ENCODE measurements at places on chromosomes 2 and 18.

DNA sequence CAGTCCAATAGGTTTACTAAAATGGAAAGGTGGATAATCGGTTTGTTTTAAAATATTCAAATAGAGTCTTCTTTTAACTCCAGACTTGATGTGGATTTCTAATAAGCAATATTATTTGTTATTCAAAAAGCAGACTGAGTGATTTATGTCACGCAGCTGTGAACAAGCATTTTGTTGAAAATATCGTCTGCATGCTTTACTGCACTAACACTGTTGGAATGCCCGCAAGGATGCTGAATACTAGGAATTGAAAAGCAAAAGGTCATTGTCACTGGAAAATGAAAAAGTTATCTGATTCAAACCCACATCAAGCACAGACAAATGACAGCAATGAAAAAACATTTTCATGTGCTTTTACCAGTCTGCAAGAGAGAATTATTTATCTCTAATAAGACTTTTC is 31.1 kb downstream of the CHN1 start:
- DNase-seq: no peak

GRCh38 chr2:213253162-213253561 is 31.1 kb upstream of the SPAG16 start:
- no peak for DNase-seq

- no peak for DNase-seq
Observed at GRCh38 chr2:196875414-196875813, 51.1 kb downstream of the PGAP1 start.

DNA sequence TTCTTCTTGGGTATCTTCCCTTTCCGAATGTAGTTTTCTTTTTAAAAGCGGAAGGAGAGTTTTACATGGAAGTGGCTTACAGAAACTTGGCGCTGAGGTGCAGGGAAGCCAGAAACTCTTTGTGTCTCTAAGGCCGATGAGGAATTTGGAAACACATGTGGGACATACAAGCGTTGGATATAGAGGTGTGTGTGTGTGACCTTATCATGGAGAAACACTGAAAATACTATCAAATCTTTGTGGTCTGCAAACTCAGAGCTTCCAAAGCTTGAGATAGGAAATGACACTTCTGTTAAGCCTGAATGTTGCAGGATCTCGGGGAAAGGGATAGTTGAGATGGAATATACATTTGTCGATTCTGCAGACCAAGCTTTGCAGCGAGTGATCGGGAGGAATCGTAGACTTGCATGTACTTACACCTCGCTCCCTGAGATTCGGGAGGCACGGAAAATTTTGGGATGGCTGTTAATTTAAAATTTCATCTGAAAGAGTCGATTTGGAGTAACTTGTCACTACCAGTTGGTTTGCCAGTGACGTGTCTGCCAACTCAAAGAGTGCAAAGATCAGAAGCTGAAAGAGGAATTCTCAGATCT is 1.0 kb downstream of the NAB1 start:
- peak; percentile 41 for DNase-seq

GRCh38 chr18:49052891-49053644 is 102.3 kb upstream of the SMAD7 start:
- DNase-seq: peak; percentile 99

GRCh38 chr2:23083966-23084365 is 301.0 kb upstream of the KLHL29 start:
- no peak for DNase-seq

- peak; percentile 5 for DNase-seq
Observed at GRCh38 chr18:62717925-62718800, 2.8 kb downstream of the PHLPP1 start.

DNA sequence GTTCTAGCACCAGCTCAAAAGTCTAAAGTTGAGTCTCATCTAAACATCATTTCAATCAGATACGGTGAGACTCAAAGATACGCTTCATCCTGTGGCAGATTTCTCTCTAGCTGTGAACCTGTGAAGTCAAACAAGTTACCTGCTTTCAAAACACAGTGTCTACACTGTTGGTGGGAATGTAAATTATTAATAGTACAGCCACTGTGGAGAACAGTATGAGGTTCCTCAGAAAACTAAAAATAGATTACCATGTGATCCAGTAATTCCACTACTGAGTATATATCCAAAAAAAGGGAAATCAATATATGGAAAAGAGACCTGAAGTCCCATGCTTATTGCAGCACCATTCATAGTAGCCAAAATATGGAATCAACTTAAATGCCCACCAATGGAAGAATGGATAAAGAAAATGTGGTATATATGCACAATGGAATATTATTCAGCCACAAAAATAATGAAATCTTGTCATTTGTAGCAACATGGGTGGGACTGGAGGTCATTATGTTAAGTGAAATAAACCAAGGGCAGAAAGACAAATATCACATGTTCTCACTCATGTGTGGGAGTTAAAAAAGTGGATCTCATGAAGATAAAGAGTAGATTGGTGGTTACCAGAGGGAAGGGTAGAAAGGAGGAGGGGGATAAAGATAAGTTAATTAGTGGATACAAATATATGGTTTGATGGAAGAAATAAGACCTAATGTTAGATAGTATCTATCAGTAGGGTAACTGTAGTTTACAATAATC is 11.7 kb downstream of the UBR3 start:
- DNase-seq: no peak

DNA sequence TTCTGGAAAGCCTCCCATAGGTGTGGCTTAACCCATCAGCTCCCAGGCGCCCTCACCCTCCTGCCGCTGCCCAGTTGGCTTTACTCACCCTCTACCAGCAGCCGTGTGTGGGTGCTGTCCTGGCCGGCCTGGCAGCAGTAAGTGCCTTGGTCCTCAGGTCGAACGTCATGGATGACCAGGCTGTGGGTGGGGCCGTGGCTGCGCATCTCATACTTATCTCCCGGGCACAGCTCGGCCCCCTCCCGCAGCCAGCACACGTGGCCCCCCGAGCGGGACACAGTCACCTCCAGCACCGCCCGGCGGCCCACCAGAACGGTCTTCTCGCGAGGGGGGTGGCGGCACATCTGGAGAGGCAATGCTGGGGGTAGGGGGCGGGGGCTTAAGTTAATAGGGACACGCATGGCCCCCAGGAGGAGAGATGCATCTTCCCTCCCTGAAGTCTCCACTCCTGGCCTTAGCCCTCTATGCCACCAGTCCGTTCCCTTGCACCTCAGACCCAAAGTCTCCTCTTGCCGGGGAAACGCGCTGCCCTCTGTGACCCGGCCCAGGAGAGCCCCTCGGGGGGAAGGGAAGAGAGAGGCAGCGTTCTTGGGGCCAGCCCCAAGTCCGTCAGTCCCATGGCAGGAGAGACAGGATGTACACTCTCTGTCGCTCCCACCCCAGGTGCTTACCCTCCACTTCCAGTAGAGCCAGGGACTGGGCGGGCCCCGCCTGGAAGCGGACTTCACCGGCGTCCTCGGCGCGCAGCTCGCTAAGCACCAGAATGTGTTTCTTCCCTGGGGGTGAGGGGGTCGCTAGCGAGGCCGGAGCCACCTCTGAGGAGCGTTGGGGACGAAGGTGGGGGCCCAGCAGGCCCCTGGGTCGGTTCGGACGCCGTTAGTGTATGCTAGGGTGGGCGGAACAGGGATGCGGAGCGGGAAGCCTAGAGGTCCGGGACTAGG is 7.9 kb downstream of the TMEM198 start:
- DNase-seq: peak; percentile 73

DNA sequence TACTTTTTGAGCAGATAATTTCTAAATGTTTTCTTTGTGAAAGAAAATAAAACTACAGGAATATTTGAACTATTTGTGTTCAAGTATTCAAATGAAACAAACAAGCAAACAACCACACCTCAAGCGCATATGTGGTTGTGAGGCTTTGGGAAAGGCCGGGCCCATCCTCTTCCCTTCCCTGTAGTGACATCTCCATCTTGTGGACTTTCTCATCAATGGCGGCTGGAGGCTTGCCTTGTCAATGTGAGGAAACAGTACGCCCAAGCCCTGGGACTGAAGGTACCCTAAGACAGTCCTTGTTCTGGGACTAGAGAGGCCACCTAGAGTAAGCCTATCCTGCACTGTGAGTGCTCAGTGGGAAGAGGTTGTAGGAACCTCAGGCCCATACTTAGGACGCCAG is 166.8 kb downstream of the TPGS2 start:
- peak; percentile 53 for DNase-seq

DNA sequence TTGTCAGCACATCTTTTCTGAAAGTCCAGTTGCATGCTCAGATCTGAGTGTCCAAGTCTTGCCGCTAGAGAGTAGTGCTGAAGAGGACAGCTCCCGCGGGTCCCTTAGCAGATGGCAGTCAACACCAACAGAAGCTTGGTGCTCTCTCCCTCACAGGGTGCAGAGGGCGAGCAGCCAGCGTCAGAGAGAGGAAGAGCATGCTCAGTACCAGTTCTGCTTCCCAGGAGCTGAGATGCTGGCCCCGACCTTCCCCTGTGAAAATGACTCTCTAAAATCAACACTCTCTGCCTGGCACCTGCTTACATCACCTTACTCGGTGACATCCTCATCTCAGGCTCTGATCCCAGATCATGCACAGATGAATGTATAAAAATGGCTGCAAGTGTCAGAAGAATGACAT is 86.0 kb upstream of the TWIST2 start:
- peak; percentile 62 for DNase-seq

DNA sequence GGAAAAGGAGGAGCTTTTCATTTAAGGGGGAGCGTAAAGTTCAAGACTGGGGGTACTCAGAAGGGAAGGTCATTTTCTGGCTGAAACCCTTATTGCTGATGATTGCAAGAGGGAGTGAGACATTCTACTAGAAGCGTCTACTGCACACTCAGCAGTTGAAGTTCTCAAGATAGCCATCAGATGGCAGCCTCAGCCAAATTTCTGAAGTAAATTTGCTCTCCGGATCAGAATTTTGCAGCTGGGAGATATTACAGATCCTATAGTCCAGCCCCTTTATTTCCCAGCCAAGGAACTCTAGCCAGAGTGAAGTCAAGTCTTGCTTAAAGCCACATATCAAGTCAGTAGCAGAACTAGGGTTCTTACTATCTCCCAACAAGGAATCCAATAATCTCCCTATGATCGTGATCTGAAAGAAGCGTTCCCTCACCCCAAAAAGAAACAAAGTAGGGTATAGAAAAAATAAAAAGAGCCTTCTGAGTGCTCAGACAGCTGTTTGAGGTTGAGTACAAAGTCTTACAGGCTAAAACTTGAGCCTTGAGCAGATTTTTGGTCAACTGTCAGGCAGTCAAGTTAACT is 24.0 kb downstream of the RAX start:
- peak; percentile 83 for DNase-seq

- DNase-seq: no peak
Observed at GRCh38 chr2:67389788-67390187, 7.3 kb upstream of the ETAA1 start.

GRCh38 chr18:12911025-12911928 is 27.2 kb upstream of the PTPN2 start:
- no peak for DNase-seq

GRCh38 chr2:172430678-172431077 is 3.3 kb downstream of the ITGA6 start:
- DNase-seq: no peak

GRCh38 chr2:22450831-22451230 is 934.1 kb upstream of the KLHL29 start:
- DNase-seq: no peak

GRCh38 chr2:71528749-71529148 is 75.4 kb downstream of the DYSF start:
- no peak for DNase-seq

DNA sequence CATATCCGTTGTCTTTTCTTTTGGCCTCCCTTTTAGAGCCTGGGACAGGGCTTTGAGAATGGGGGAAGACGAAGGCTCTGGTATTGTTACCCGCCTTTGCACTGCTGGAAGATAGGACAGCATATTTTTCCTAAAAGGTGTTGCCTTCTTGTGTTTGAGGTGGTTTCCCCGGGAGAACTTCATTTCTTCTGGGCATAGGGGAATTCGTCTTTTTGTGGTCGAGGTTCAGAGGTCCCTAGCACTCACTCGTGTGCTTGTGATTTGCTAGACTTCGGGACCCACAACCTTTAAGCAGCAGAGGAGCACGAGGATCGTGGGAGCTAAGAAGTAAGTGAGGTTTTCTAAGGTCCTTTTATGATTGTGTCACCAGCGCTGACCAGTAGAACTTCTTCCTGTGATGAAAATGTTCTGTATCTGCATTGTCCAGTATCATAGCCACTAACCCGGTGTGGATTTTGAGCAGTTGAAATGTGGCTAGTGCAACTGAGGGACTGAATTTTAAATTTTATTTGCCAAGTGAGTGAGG is 611 bp downstream of the ZNF512 start:
- DNase-seq: peak; percentile 31

Measured in EH (cell line).